ENCODE measurements at places on chromosomes 5 and 9.

DNA sequence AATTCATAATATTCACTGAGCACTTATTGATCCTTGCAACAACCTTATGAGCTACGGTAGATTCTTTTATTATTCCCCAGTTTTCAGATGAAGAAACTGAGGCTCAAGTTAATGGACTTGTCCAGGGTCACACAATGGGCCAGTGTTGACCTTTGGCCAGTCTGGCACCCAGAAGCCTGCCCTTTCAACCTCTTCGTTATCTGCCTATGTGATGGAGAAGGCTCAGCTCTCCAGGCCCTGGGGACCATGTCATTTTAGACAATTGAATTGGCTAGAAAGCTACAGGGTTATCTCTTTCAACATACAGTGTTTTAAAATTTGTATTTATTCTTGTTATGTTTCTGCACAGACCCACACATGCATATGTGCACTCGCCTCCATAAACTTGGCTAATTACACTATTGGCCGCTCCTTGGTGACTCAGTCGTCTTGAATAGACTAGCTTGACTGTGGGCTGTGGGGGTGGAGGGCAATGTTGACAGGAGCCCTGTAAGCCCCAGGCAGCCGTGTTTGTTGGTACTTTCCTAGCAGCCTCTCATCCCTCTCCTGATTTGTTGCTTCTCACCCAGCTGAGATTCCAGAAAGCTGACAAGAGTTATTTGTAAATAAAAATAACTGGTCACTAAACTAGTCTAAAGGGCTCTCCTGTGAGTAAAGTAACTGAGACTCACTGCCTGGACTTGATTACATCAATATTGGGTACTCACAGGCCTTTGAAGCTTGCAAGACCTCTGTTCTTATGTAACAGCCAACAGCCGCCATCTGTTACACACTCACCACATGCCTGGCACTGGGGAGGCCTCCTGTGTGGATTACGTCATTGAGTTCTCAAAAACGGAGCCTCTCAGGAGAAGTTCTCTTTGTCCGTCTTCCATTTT lies 8.5 kb upstream of the ANGPTL2 start:
- no peak for DNase-seq

GRCh38 chr9:34746526-34746925 lies 36.6 kb upstream of the CCL21 start:
- DNase-seq: no peak

GRCh38 chr9:18821788-18822187 lies 211.2 kb downstream of the SAXO1 start:
- DNase-seq: no peak

GRCh38 chr9:111066468-111066867 lies 28.2 kb upstream of the LPAR1 start:
- no peak for DNase-seq

Measured in D341Med (cell line).